Stimulated activated CD4-positive, alpha-beta T cell treated with anti-CD3 and anti-CD28 coated beads, Interleukin-1b, Interleukin-23, amount 100 ng/mL, for 1 hour (primary cell): ENCODE measurements at places on chromosomes 13 and 19.

- DNase-seq, result no peak
Measured at GRCh38 chr13:27926644-27927434, 7.0 kb downstream of the PDX1 start.

DNA sequence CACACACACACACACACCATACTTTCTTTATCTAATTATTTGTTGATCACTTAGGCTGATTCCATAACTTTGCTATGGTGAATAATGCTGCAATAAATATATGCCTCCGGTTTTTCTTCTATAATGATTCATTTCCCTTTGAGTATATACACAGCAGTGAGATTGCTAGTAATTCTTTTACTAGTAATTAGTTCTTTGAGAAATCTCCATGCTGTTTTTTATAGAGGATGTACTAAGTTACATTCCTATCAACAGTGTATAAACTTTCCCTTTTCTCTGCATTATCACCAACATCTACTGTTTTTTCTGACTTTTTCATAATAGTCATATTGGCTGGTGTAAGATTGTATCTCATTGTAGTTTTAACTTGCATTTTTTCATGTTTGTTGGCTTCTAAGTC, 1405.1 kb downstream of the PCDH9 start:
- no peak for DNase-seq

- no peak for DNase-seq
Measured at GRCh38 chr13:46648166-46648607, 95.2 kb downstream of the LRCH1 start.

- peak; percentile 64 for DNase-seq
Measured at GRCh38 chr19:7871437-7872305, 2.5 kb downstream of the PRR36 start.

DNA sequence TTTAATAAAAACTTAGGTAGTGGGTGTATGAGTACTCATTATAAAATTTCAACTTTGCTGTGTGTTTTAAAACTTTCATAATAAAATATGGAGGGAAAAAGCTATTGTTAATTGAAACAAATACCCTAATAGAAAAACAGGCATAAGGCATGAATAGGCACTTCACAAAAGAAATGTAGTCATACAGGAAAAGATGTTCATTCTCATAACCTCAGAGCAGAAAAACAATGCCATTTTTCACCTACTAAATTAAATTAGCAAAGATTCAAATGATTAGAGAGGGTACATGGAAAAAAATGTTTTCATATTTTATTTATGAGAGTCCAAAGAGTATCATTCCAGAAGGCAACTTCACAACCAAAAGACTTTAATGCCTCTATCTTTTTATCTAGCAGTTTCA, 20.6 kb upstream of the ELF1 start:
- DNase-seq, result no peak

- no peak for DNase-seq
Measured at GRCh38 chr19:6076675-6077463, 33.4 kb downstream of the RFX2 start.

DNA sequence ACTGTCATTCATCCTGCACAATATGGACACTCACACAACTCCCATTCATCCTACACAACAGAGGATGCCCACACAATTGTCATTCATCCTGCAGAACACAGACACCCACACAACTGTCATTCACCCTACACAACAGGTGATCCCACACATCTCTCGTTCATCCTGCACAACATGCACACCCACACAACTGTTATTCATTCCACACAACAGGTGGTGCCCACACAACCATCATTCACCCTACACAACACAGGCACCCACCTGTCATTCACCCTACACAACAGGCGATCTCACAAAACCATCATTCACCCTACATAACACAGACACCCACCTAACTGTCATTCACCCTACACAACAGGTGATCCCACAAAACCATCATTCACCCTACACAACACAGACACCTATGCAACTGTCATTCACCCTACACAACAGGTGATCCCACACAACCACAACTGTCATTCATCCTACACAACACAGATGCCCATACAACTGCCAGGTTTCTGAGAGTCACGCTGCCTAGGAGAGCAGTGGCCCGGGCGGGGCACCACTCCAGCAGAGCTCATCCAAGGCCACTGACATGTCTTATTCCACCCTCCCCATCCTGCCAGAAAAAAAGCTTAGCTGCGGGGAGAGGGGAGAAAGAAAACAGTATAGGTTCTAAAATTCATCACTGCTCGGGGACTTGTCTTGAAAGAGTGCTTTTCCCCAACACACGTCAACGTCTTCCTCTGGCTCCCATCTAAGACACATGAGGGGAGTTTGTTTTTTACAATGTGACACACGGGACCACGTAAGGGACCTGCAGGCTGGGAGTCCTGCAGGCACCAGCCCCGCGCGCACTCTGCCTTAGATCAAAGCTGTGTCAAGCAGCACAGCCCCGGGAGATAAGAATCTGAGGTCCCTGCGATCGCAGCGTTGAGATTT, 44.0 kb downstream of the KLF2 start:
- DNase-seq, result peak; percentile 52

DNA sequence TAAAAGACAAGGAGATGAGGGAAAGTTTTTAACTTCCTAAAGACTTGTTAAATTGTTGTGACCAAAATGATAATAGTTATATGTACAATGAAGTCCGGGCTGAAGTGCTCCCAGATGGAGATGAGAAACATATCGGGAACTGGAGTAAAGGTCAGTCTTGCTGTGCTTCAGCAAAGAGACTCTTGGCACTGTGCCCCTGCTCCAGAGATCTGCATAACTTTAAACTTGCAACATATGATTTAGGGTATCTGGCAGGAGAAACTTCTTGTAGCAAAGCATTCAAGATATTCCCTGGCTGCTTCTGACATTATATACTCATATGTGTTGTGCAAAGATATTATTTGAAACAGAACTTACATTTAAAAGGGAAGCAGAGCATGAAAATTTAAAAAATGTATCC, 786.6 kb upstream of the SLITRK6 start:
- DNase-seq, result no peak

DNA sequence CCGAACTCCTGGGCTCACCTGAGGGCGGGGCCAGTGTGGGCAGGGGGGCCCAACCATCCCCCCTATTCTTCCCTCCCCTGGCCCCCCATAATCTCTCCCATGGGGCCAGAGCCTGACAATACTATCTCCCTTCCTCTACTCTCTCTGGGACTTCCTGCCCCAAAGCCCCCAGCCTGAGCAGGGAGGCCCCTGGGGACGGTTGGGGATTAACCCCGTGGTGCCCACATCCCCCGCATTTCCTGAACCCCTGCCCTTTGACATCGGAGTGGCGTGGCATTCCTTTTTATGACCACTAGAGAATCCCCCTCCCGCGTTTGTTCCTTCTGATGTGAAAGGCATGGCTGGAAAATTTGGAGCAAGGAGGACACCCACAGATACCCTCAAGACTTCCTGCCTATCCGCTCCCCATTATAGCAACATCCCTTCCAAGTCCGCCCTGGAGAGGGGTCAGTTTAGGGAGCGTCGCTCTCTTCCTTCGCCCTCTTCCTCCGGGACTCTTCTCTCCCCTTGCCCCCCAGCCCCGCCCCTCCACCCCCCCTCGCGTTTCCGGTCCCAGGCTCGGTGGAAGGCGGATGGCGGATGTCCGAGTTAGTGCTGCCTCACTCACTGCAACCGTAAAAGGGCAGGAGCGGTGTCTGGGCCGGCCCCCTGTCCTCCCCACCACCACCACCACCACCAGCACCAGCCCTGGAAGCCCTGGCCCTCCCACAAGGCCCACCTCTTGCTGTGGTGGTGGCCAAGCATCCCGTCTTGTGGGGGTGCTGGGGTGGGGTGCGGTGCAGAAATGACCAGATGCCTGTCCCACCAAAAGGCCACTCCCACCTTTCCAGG, 1.8 kb downstream of the VASP start:
- DNase-seq, result no peak

DNA sequence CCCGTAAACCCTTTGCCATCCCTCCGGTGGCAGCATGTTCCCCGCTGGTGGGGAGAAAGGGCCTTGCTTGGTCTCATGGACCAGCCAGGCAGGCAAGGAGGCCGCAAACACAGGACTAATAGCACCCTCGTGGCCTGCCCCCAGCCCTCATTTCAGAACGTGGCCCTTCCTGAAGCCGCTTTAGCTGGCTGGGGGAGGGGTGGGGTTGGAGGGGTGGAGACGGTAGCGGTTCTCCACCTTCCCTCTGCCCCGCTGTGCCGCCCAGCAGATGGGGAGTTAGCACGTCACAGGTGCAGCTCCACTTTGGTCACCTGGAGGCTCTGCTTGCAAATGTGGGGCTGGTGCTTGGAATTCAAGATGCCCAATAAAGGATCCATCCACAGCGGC, 59.3 kb upstream of the URI1 start:
- DNase-seq, result no peak

DNA sequence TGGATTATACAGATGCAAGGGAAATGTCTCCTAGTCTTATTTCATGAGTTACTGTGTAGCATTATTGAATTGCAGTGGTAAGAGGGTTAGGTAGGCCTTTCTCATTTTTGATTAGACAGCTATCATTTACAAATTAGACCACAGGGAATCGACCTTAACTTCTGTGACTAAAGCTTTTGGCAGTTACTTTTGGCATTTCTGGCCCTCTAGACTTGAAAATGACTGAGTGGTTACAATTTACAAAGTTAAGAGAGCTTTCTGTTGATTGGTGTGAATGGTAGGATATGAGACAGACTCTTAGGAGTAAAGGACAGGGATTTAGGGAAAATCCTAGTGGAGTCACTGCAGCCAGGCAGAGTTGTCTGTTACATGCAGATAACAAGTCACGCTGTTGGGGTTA, 86.1 kb downstream of the GGACT start:
- DNase-seq, result no peak

DNA sequence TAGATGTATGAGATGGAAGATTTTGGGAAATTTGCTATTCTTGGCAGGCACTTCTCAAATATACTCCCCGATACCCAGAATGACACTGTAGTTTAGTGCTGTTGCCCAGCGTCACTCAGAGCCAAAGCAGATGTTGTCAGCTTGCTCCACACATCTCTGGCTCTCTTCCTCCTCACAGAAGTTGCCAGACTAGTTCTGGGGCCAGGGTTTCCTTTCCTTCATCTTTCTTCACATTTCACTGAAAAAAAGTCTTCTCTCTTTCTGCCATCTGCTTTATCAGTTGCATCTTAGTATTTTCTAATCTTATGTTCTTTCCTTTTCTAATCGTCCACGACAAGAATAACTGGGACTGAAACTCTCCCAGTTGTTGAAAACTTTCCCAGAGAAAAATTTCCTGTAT, 251.4 kb downstream of the RGCC start:
- no peak for DNase-seq

DNA sequence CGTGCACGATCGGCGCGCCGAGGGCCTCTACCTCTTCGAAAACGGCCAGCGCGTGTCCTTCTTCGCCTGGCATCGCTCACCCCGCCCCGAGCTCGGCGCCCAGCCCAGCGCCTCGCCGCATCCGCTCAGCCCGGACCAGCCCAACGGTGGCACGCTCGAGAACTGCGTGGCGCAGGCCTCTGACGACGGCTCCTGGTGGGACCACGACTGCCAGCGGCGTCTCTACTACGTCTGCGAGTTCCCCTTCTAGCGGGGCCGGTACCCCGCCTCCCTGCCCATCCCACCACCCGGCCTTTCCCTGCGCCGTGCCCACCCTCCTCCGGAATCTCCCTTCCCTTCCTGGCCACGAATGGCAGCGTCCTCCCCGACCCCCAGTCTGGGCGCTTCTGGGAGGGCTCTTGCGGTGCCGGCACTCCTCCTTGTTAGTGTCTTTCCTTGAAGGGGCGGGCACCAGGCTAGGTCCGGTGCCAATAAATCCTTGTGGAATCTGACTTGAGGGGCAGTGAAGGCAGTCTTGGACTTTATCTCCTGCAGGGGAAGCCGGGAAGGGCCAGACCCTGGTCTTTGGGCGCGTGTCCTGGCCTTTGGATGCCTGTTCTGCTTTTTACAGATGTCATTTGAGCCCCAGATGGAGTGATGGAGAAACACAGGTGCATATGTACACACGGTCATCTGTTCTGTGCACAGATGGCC, 2.2 kb downstream of the CLEC11A start:
- no peak for DNase-seq

GRCh38 chr19:4134351-4134750, 10.4 kb upstream of the MAP2K2 start:
- no peak for DNase-seq
